ENCODE measurements at places on chromosomes 7 and 10. TPM values are rescaled to one million over a fixed set of nuclear protein-coding genes. Genes with fewer than 3 reads are reported as not detected.

DNA sequence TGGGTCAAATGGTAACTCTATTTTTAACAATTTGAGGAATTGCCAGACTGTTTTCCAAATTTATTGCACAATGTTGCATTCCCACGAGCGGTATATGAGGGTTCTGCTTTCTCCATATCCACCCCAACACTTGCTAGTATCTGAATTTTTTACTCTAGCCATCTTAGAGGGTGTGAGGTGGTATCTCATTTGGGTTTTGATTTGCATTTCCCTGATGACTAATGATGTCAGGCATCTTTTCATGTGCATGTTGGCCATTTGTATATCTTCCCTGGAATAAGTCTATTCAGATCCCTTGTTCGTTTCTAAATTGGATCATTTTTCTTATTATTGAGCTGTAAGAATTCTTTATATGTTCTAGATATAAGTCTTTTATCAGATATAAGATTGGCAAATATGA is 97.7 kb downstream of the TPK1 start:
- H3K4me1 ChIP-seq, result no peaks in the 10 kb centered on the region
- DNase-seq, result no peak
- H3K36me3 ChIP-seq, result no peaks in the 10 kb centered on the region
- no peak overlapping the region for H3K4me3 ChIP-seq
- no peaks in the 10 kb centered on the region for H3K27me3 ChIP-seq

- H3K36me3 ChIP-seq, result no peaks in the 10 kb centered on the region
- H3K4me1 ChIP-seq, result peaks cover 26% of the 10 kb centered on the region
- H3K27me3 ChIP-seq, result no peaks in the 10 kb centered on the region
- no peak overlapping the region for H3K4me3 ChIP-seq
- DNase-seq, result peak; percentile 92
- H3K27ac ChIP-seq, result peak overlapping the region; percentile 45
Observed at GRCh38 chr7:55546814-55547213, 25.5 kb downstream of the VOPP1 start.

GRCh38 chr10:99998889-99999288 is 10.9 kb downstream of the DNMBP start:
- no peak overlapping the region for H3K27ac ChIP-seq
- H3K4me1 ChIP-seq, result peaks cover 27% of the 10 kb centered on the region
- H3K4me3 ChIP-seq, result no peak overlapping the region
- no peaks in the 10 kb centered on the region for H3K27me3 ChIP-seq

DNA sequence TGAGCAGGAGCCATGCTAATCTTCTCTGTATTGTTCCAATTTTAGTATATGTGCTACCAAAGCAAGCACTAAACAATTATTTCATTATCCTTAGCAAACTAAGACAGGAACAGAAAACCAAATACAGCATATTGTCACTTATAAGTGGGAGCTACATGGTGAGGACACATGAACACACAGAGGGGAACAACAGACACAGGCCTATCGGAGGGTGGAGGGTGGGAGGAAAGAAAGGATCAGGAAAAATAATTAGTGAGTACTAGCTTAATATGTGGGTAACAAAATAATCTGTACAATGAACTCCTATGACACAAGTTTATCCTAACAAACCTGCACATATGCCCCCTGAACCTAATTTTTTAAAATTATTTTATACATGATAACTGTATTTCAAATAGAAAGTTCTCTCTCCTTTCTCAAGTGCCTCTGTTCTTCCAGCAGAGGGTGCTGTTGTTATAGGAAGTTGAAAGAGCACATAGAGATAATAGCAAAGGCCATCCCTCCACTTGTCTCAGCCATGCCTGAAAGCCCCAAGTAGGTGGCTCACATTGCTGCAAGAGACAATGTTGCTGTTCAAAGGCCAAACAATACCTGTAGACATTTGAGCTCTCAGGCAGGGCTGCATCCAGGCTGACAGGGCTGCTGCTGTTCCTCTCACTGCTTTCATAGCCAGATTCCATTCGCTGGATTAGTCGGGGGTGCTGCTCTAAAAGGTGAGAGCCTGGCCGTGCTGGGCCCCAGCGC is 33.4 kb upstream of the PPP3CB start:
- no peaks in the 10 kb centered on the region for H3K4me1 ChIP-seq
- peak; percentile 87 for DNase-seq
- no peaks in the 10 kb centered on the region for H3K27me3 ChIP-seq
- H3K27ac ChIP-seq, result no peak overlapping the region
- H3K36me3 ChIP-seq, result no peaks in the 10 kb centered on the region

DNA sequence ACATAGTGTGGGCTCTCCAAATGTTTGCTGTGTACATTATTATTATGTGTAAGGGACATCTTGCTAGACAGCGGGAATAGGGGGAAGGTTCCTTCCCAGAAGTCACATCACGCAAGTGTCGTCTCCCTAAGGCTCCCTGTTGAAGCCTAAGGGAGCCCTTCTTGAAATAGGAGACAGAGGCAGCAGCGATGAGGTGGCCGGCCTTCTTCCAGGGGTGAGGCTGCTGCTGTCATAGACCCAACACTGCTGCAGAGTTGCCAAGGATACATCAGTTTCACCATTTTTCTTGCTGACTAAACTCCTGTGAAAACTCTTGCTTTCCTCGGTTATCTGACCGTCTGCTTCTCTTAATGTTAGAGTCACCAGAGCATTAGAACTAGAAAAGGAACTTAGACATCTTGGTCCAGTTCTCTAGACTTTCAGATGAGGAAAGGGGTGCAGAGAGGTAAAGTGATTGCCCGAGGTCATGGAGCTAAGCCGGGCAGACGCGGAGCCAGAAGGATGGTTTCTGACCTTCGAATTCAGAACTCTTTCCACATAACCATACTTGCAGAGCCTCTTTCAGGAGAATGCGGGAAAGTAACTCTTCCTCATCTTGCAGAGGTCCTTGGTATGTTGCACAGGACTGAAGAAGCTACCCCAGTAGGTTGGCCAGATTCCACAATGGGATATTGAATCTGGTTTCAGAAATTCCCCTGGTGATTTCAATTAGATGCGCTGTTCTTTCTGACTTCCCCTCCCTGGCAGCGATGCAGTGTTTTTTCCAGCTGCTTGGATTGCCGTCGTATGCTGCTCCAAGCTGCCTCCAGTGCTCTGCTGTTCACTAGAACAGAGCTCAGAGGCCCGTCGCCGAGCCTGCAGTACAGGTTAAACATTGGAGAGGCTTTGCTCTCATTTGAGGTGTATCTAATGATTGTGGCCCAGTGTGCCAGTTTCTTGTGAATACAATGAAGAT is 217.1 kb downstream of the CAMK1D start:
- H3K36me3 ChIP-seq, result no peaks in the 10 kb centered on the region
- peaks cover 6% of the 10 kb centered on the region for H3K27me3 ChIP-seq
- DNase-seq, result peak; percentile 74
- no peaks in the 10 kb centered on the region for H3K4me1 ChIP-seq
- no peak overlapping the region for H3K27ac ChIP-seq

DNA sequence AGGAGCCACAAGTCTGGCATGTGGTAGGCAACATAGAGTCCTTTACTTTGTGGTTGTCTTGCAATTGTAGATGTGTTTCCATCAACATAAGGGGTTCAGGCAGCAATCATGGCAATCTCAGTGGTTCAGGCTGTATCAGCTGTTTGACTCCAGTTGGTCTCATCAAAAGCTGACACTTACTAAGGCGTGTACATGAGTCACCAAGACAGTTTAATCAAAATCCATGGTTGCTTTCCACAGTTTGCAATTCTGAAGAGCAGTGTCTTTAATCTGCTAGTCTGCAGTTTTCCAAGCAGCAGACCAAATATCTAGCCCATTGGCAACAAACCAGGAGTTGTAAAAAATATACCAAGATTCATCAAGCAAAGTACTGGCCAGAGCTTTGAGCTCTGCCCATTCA is 210.2 kb downstream of the MDFIC start:
- DNase-seq, result no peak
- H3K27ac ChIP-seq, result no peak overlapping the region
- H3K27me3 ChIP-seq, result no peaks in the 10 kb centered on the region
- H3K4me3 ChIP-seq, result no peak overlapping the region

- peak; percentile 43 for DNase-seq
- H3K4me1 ChIP-seq, result no peaks in the 10 kb centered on the region
- H3K27me3 ChIP-seq, result no peaks in the 10 kb centered on the region
- H3K4me3 ChIP-seq, result no peak overlapping the region
- H3K27ac ChIP-seq, result no peak overlapping the region
Observed at GRCh38 chr10:92405419-92405924, 114.5 kb downstream of the MARCHF5 start.

GRCh38 chr10:127945341-127945758 is 38.4 kb downstream of the PTPRE start:
- H3K27ac ChIP-seq, result no peak overlapping the region
- no peaks in the 10 kb centered on the region for H3K36me3 ChIP-seq
- peaks cover 9% of the 10 kb centered on the region for H3K4me1 ChIP-seq
- no peak overlapping the region for H3K4me3 ChIP-seq
- no peaks in the 10 kb centered on the region for H3K27me3 ChIP-seq
- no peak for DNase-seq

- H3K27me3 ChIP-seq, result no peaks in the 10 kb centered on the region
- H3K4me1 ChIP-seq, result peaks cover 56% of the 10 kb centered on the region
- no peak overlapping the region for H3K4me3 ChIP-seq
Observed at GRCh38 chr7:104966022-104966421, 48.0 kb upstream of the KMT2E start.

- H3K4me3 ChIP-seq, result no peak overlapping the region
- H3K4me1 ChIP-seq, result no peaks in the 10 kb centered on the region
- DNase-seq, result no peak
- peaks cover 6% of the 10 kb centered on the region for H3K27me3 ChIP-seq
- H3K36me3 ChIP-seq, result no peaks in the 10 kb centered on the region
- H3K27ac ChIP-seq, result no peak overlapping the region
Observed at GRCh38 chr10:79939969-79940368, 8.9 kb downstream of the SFTPD start.

DNA sequence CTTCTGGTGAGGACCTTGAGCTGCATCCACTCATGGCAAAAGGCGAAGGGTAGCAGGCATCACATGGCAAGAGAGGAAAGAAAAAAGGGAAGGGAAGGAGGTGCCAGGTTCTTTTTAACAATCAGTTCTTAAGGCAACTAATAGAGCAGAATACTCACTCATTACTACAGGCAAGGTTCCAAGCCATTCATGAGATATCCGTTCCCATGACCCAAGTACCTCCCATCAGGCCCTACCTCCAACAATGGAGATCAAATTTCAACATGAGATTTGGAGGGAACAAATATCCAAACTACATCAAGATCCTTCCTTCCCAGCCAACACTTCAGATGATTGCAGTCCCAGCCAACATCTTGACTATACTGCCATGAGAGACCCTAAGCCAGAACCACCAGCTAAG is 38.9 kb upstream of the YAE1 start:
- no peaks in the 10 kb centered on the region for H3K4me1 ChIP-seq
- peaks cover 8% of the 10 kb centered on the region for H3K27me3 ChIP-seq
- H3K4me3 ChIP-seq, result no peak overlapping the region
- H3K36me3 ChIP-seq, result no peaks in the 10 kb centered on the region
- no peak for DNase-seq
- no peak overlapping the region for H3K27ac ChIP-seq

DNA sequence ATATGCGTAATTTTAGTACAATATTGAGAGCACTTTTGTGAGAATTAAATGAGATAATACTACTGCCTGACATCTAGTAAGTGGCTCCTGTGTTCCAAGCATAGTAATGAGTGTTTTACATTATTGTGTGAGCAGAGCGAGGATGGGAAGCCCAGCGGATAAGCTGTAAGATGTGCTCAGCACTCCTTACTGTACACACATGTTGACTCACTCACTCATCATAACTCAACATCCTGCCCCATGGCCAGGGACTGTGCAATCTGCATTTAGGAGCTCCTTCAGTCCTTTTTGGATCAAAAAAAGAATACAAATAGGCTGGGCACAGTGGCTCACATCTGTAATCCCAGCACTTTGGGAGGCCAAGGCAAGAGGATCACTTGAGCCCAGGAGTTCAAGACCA is 72.9 kb upstream of the NEBL start:
- H3K4me1 ChIP-seq, result no peaks in the 10 kb centered on the region
- no peak overlapping the region for H3K4me3 ChIP-seq
- no peaks in the 10 kb centered on the region for H3K27me3 ChIP-seq
- no peak for DNase-seq
- H3K27ac ChIP-seq, result no peak overlapping the region
- no peaks in the 10 kb centered on the region for H3K36me3 ChIP-seq

DNA sequence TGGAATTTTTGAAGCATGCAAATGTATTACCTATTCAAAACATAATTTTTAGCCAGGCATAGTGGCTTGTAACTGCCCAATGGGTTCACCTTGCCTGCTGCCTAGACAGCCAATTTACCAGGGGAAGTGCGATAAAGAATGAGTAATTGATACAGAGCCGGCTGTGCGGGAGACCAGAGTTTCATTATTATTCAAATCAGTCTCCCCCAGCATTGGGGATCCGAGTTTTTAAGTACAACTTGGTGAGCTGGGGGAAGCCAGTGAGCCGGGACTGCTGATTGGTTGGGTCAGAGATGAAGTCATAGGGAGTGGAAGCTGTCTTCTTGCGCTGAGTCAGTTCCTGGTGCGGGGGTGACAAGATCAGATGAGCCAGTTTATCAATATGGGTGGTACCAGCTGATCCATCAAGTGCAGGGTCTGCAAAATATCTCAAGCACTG is 29.1 kb upstream of the NRBF2 start:
- no peak overlapping the region for H3K4me3 ChIP-seq
- peaks cover 15% of the 10 kb centered on the region for H3K4me1 ChIP-seq

- peak within 1 kb of the TSS; percentile 98 for H3K4me3 ChIP-seq
- H3K27me3 ChIP-seq, result no peaks in the 10 kb centered on the region
- peak; percentile 100 for DNase-seq
Observed at GRCh38 chr10:133394064-133394663, at the start of gene MTG1. TSS of gene MTG1 (plus strand) at chr10:133394157. CDS start at chr10:133394221, 64 bp downstream.

DNA sequence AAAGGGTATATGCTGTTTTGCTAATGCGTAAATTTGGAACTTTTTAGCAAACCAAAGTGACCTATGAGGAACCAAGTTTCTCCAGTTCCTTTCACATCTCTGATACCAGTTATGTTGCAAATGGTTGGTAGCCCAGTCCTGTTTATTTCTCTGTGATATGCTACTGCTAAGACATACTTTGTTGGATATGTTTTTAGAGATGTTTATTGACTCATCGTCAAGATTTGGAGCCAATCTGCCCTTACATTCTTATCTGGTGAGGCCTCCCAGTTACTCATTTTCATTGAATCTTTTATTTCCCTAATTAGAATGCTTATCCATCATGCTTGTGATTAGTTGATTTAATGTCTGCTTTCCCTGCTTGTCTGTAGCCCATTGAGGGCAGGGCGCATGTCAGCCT is 58.9 kb downstream of the LRGUK start:
- no peaks in the 10 kb centered on the region for H3K36me3 ChIP-seq
- no peak overlapping the region for H3K4me3 ChIP-seq
- H3K4me1 ChIP-seq, result peaks cover 10% of the 10 kb centered on the region
- no peak for DNase-seq

DNA sequence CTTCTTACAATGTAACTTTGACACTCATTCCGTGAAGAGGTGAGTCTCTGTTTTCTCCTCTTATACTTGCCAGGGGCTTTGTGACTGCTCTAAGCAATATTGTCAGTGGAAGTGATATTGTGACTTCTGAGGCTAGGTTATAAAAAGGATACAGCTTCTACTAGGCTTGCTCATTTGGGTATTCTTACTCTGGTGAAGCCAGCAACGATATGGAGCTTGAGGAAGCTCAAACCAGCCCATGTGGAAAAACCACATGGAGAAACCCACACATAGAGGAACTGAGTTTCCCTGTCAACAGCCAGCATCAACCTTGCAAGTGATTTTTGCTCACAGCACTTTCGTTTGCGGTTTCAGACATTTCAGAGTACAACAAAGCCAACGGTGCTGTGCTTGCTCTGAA is 149.6 kb upstream of the SEMA3E start:
- no peak overlapping the region for H3K4me3 ChIP-seq
- no peak for DNase-seq

The OR2A12 gene
- total RNA-seq, result not detected

The HTR7 gene
- total RNA-seq, result 9.8 TPM

The AKAP9 gene
- total RNA-seq, result 60.7 TPM

The ANKRD1 gene
- 27.7 TPM for total RNA-seq

The ABI1 gene
- 76.9 TPM for total RNA-seq

The TPK1 gene
- 9.4 TPM for total RNA-seq

Measured in osteoblast (primary cell).